ENCODE measurements at places on chromosomes 5 and 9.

DNA sequence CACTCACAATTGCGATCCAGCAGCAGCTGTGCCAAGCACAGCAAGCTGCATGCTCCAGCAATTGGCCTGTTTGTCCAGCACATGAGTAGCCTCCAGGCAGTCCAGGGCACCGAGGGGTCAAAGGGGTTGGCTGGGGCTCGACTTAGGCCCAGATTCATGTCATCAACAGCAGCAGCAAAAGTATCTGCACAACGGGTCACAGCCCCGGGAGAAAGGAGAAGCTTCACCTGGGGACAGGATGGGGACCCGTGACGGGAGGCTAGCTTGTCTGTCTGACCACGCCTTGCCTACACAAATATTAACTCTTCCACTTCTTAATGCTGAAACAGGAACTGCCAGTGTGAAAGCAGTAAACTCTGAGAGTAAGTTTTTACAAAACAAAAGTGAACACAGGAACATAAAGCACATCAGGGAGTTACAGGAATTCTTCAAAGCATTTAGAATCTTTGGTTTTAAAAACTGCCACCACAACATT, 191.2 kb downstream of the PIK3R1 start:
- no peak for DNase-seq

DNA sequence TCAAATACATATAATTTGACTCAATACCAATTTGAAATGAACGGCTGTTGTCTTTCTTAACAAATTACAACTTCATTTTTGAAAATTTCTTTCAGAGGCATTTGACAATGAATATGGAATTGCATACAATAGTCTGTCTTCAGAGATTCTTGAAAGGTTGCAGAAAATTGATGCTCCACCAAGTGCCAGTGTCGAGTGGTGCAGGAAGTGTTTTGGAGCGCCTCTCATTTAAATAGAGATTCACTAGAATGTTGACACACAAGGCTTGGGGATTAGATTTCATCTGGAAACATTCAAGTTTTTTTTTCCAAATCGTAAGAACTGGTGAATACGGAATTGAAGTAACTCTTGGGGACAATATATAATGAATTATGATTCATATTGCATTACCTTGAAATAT, 8.1 kb downstream of the RPS6 start:
- no peak for DNase-seq

DNA sequence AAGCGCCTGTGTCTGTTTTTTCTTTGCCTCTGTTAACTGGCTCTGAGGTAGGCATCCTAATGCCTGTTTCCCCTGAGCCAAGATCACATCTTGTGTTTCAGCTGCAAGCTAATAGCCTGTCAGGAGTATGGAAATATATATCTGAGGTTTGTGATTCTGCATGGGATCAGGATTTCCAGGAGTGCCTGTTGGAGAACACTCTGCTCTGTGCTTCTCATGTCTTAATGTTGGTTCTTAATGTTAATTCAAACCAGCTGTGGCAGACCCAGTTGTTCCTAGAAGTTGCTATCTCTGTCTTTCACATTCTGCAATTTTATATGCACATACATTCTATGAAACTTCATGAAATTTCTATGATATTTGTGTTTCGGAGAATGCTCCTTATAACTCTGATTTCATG, 72.1 kb downstream of the PGM5 start:
- DNase-seq: no peak

DNA sequence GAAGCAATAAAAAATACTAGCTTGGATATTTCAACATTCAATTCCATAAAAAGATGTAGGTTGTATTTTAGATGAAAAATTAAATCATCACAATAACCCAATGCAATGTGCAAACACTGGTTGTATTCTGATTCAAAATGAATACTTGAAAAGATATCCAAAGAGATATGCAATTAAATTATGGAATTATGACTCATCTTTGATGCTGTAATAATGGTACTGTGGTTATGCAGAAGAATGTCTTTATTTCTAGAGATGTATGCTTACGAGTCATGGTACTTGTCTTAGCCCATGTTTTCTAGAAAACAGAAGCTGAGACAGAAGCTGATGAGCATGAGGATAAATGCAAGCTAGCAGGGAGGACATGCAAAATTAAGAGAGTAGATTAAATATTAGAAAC, 1941.4 kb upstream of the NUDT12 start:
- DNase-seq: no peak

DNA sequence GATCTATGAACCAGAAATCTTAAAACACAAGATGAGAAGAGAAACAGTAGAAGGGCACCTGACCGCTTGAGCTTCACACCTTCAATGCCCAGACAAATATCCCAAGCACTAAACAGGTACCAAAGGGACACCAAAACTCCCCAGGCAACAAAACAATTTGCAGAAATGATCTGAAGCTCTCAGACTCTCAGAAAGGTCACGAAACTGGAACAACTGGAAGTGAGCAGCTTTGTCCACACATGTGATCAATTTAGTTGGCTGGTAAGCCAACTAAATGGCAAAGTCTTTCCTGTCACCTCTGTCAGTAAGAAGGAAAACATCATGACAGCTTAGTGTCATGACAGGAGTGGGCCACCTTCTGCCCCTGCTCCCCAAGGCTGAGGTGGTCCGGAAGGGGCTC, 4.1 kb downstream of the IPPK start:
- no peak for DNase-seq

DNA sequence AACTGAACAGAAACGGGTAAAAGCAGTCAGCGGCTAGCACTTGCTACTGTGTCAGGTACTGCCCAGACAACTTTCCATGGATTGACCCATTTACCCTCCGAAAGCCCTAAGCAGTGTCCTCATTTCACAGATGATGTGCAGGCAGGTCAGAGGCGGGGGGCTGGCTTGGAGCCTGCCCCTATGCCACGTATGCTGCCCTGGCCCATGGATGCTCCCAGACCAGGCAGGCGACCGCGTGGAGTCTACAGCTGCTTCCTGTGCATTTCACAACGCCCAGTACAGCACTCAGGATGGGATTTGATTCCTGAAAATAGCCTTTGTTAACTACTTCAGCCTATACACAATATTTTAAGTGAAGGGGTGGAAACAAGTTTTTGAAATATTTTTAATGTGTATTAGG, 202.9 kb downstream of the NXNL2 start:
- no peak for DNase-seq

DNA sequence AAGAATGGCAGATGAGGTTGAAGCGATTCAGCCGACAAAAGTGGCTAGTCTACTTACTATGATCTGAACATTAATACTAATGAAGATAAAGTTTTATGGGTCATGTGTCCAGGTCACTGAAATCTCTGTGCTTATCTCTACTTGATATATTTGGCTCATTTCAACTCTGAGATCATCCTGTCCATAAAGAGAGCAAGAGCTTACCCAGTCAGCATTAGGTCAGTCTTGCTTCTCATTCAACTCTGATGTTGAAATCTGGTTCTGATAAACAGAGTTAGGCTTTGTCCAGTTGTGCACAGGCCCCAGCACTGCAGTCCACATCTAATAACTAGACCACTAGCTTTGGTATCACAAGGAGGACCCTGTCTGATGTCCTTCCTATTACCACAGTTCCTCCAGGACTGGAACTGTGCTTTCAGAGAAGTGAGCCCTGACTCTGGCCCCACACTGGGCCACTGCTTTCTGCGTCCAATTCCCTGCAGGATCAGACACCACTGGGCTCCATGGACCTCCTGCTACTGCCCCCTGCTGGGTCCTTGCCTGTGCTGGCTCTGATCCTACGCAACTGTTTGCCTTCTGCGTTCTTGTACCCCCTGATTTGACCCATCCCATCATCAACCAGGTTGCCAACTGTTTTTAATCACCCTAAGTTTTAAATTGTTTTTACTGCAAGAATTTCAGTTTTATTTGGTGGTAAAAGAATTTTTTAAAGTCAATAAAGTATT, 23.7 kb upstream of the FAM120A start:
- DNase-seq: peak; percentile 39

DNA sequence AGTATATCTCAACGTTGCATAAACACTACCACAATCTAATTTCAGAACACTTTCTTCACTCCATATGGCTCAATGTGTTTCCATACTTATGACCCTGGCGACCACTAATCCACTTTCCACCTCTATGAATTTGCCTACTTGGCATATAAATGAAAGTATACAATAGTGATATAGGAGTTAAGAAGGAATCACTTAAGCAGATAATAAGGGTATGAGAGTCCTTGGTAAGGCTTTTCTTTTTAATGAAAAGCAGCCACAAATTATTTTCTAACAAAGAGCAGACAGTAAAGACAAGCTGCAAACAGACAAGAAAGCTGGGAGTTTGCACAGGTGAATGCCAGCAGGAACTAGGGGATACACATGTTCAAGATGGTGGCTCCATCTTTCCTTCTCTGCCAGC, 615.1 kb upstream of the NUDT12 start:
- no peak for DNase-seq

DNA sequence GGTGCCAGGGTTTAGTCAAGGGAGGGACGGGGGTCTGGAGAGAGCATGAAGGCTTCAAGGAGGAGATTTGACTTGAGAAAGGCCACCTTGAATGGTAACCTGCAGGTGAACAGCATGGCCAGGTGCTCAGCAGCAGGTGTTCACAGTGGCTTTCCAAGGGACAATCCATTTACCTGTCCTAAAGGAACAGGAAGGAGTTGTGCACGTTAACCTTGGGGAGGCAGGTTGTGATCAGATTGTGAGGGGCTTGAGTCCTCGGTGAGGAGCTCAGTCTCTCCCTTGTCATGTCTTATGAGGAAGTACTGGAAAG, 120.1 kb upstream of the ERCC6L2 start:
- no peak for DNase-seq

GRCh38 chr5:147902609-147903115, 3.7 kb downstream of the C5orf46 start:
- no peak for DNase-seq

GRCh38 chr9:38141746-38142591, 72.9 kb upstream of the SHB start:
- peak; percentile 76 for DNase-seq

DNA sequence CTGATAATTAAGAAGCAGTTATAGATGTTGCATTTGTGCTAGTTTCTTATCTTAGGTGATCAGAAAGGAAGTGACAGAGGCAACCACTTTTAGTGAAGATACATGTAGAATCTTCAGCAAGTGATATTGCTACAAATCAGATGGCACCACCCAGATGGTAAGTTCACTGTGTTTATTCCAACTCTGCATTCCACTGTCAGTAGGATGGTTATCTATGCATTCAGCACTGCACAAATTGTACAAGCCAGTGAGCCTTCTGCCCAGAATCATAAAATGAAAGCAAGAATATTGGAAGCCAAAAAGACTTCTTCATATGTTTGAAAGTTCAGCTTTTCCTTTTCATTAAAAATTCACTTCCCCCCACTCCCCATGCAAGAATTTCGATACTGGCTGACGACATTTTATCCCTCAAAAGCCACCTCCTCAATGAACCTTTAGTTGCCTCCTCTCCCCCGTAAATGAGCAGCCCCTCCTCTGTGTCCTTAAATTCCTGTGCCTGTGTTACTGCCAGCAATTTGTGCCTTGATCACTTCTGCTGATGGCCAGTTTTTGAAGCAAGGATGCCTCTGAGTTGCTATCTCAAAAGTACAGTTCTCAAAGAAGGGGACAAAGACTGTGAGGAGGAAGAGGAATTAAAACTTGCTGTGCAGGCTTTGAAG, 91.6 kb downstream of the ZSWIM6 start:
- no peak for DNase-seq

- DNase-seq: no peak
Measured at GRCh38 chr9:113523421-113524141, 60.1 kb downstream of the RGS3 start.

- DNase-seq: no peak
Measured at GRCh38 chr5:25056836-25057235, 412.1 kb upstream of the CDH10 start.

- DNase-seq: no peak
Measured at GRCh38 chr5:179758955-179759354, 26.3 kb downstream of the MAML1 start.

GRCh38 chr5:108617467-108618435, 129.9 kb upstream of the FER start:
- DNase-seq: no peak

DNA sequence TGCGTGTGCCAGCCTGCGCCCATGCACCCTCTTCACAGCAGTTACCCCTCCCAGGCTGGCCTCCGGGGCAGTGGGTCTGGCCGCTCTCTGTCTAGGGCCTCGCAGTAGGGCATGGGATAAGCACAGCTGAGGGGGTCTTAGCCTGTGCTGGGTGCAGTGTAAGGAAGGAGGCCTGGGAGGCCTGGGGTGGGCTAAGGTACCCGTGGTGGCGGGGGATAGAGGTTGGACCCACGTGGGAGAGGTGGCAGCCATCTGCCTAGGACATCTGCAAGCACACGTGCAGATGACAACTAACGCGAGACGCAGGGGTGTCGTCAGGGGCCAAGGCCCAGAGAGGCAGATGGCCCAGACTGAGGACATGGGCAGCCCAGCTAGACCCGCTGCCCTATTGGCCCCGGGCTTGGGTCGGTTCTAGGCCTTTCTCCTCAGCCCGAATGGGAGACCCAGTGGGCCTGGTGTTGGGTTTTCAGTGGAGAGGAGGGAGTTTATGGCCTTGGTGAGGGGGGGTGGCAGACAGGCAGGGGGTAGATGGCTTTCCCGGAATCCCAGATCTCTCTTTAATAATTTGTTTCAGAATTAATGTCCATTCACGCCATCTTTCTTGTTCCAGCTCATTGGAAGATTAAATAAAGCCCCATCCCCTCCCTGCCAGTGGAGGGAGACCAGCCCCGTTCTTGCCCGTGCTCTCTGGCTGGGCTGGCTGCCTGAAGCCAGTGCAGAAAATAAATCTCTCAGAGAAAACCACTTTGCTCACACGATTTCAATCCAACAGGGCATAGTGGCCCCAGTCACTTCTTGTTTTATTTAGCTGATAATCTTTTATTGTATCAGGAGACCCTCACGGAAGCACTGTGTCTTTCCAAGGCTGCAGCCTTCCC, 154.2 kb downstream of the GAPVD1 start:
- no peak for DNase-seq

DNA sequence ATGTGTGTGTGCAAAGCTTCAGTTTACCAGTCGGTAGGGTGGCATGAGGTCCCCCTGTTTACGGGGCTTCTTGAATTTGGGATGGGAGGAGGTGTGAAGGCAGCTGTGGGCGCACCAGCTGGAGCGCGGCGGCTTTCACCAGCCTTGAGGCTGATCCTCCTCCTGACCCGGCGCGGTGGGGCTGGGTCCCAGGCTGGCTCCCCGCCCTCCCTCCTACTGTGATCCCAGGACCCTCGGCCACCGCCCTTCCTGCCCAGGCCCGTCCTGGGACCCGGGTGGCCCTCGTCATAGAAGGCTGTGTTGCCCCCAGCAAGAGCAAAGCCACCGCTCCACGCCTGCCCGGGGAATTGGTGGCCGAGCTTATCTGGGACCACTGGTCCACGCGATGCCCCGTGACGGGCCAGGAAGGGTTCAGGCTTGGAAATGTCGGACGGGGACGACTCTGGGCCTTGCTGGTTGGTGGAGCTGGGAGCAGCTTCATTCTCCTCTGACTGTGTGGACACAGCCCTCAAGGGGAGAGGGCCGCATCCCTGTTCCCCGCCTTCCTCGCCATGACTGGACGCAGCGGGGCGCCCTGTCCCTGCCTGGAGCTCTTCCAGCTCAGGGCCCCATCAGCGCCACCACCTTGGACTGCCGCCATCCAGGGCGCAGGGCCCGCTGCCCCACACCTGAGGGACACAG, 271.1 kb upstream of the IRX1 start:
- no peak for DNase-seq
